Endothelial cell of umbilical vein (primary cell): ENCODE measurements at places on chromosomes 4 and X. TPM values are rescaled to one million over a fixed set of nuclear protein-coding genes. Genes with fewer than 3 reads are reported as not detected.

The CYTL1 gene
- total RNA-seq: 4.0 and 29.8 TPM in 2 replicates

The TMPRSS11D gene
- not detected in 2 replicates for total RNA-seq

The NRK gene
- total RNA-seq: 3.1 and 8.0 TPM in 2 replicates

The TSPAN7 gene
- 4.2 and 5.2 TPM in 2 replicates for total RNA-seq

The GPR119 gene
- not detected in 2 replicates for total RNA-seq

The PDGFRA gene
- 0.48 and 0.55 TPM in 2 replicates for total RNA-seq

The GAGE12J gene
- total RNA-seq: not detected in 2 replicates

The ADH7 gene
- total RNA-seq: not detected in 2 replicates

The TMEM35A gene
- total RNA-seq: 6.5 and 7.2 TPM in 2 replicates

The FGFBP1 gene
- not detected in 2 replicates for total RNA-seq

The BMPR1B gene
- 1.4 and 2.1 TPM in 2 replicates for total RNA-seq

The SMR3B gene
- total RNA-seq: not detected in 2 replicates

The CPLX1 gene
- total RNA-seq: 1.3 and 1.8 TPM in 2 replicates

The OPRPN gene
- not detected in 2 replicates for total RNA-seq

The CYLC1 gene
- not detected in 2 replicates for total RNA-seq

The FHIP1A gene
- total RNA-seq: 0.58 and 2.2 TPM in 2 replicates

The NOX1 gene
- not detected in 2 replicates for total RNA-seq

The ZAR1 gene
- total RNA-seq: not detected in 2 replicates

The RAP2C gene
- total RNA-seq: 22.2 and 23.4 TPM in 2 replicates

The IKBKG gene
- total RNA-seq: 40.3 and 41.2 TPM in 2 replicates

The CXCL8 gene
- 5.2 and 12.6 TPM in 2 replicates for total RNA-seq

The TTC29 gene
- total RNA-seq: not detected in 2 replicates

The USP53 gene
- 22.8 and 28.3 TPM in 2 replicates for total RNA-seq

The XPNPEP2 gene
- not detected in 2 replicates for total RNA-seq

The ASB9 gene
- total RNA-seq: 5.6 and 7.6 TPM in 2 replicates

The AKAP14 gene
- not detected in 2 replicates for total RNA-seq

The ARX gene
- total RNA-seq: not detected in 2 replicates

The NHS gene
- total RNA-seq: 0.46 and 1.1 TPM in 2 replicates

The RBMXL3 gene
- not detected in 2 replicates for total RNA-seq

The MAGEA2 gene
- not detected in 2 replicates for total RNA-seq

The CRMP1 gene
- total RNA-seq: not detected in 2 replicates

The STAP1 gene
- not detected in 2 replicates for total RNA-seq

The RNF175 gene
- total RNA-seq: not detected in 2 replicates

The GRIA3 gene
- total RNA-seq: not detected in 2 replicates

The SHOX gene
- total RNA-seq: not detected in 2 replicates

The COL4A5 gene
- total RNA-seq: 15.4 and 28.1 TPM in 2 replicates

The CNGA1 gene
- not detected in 2 replicates for total RNA-seq

The MTMR8 gene
- total RNA-seq: 0.75 and 1.1 TPM in 2 replicates

The CSAG3 gene
- not detected in 2 replicates for total RNA-seq
